Thymus (tissue), 14 donors: ENCODE measurements at places on chromosomes 7 and 10. TPM values are rescaled to one million over a fixed set of nuclear protein-coding genes. Genes with fewer than 3 reads are reported as not detected.

The GPR158 gene
- 0.02 TPM for polyA plus RNA-seq

GRCh38 chr10:119120413-119120867, 16.5 kb downstream of the DENND10 start:
- H3K36me3 ChIP-seq = peaks cover 56% of the 10 kb centered on the region
- no peak for DNase-seq
- H3K27ac ChIP-seq = no peak overlapping the region
- H3K4me1 ChIP-seq = no peaks in the 10 kb centered on the region

GRCh38 chr10:49000437-49001398, 61.1 kb upstream of the LRRC18 start:
- H3K4me1 ChIP-seq = no peaks in the 10 kb centered on the region
- H3K27ac ChIP-seq = no peak overlapping the region
- no peak for DNase-seq
- H3K36me3 ChIP-seq = no peaks in the 10 kb centered on the region
- no peak overlapping the region for H3K4me3 ChIP-seq

DNA sequence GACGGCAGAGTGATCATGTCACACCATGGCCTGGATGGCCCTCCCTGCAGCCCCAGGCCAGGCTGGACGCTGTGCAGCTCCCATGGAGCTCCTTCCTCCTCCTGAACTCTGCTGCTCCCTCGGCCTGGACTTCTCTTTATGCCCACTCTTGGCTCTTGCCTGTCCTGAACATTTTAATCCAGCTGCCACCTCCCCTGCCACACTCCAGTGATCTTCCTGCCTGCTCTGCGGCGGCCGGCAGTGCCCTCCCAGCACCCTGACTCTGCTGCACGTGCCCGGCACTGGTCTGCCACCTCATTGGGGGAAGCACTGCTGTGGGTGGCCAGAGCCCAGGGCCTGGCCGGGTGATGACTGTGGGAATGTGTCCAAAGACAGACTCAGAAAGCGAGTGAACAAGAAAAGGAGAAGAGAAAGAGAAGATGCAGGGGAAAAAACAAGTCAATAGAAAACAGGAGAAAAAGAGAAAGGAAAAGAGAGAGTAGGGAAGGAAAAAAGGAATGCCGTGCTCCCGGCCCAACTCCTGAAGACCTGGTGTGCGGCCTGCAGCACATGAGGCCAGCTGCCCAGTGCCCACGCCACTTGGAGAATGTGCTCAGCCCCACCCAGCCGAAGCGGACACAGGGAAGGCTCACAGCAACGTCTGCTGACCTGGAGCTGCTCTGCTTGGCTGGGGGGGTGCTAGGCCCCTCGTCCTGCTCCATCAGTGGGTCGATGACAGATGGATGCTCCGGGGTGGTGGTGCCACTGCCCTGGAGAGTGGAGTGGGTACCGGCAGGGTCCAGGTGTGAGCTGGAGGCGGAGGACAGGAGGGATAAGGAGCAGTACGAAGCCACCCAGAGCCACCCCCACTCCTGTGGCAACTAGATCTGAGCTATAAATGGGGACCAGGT, 115.9 kb downstream of the DLG5 start:
- no peak overlapping the region for H3K4me3 ChIP-seq
- no peaks in the 10 kb centered on the region for H3K27me3 ChIP-seq
- DNase-seq = no peak

The CLCN1 gene
- 0.57 TPM for polyA plus RNA-seq

DNA sequence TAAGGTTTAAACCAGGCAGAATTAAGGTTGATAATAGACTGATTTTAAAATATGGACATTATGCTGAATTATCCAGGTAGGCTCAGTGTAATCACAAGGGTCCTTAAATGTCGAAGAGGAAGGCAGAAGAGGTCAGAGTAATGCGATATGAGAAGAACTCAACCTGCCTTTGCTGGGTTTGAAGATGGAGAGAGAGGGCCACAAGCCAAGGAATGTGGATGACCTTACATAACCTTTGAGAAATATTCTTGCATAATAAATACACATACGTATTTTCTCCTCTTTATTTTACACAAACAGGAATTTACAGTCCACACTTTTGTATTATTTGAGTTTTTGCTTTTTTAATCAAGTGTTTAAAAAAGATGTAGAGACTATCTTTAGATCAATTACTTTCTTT, 88.5 kb downstream of the ST7 start:
- no peak for DNase-seq
- no peaks in the 10 kb centered on the region for H3K4me1 ChIP-seq
- H3K27me3 ChIP-seq = no peaks in the 10 kb centered on the region

The SYNPO2L gene
- 0.21 TPM for polyA plus RNA-seq

The ADRA2A gene
- polyA plus RNA-seq = 0.80 TPM

GRCh38 chr10:120115959-120116358, 223.4 kb downstream of the SEC23IP start:
- no peaks in the 10 kb centered on the region for H3K27me3 ChIP-seq
- no peak for DNase-seq
- no peak overlapping the region for H3K27ac ChIP-seq
- no peak overlapping the region for H3K4me3 ChIP-seq

GRCh38 chr7:139452958-139453672, 30.4 kb downstream of the KLRG2 start:
- no peak overlapping the region for H3K4me3 ChIP-seq
- no peaks in the 10 kb centered on the region for H3K27me3 ChIP-seq
- H3K36me3 ChIP-seq = no peaks in the 10 kb centered on the region
- no peaks in the 10 kb centered on the region for H3K4me1 ChIP-seq
- H3K27ac ChIP-seq = no peak overlapping the region
- no peak for DNase-seq

DNA sequence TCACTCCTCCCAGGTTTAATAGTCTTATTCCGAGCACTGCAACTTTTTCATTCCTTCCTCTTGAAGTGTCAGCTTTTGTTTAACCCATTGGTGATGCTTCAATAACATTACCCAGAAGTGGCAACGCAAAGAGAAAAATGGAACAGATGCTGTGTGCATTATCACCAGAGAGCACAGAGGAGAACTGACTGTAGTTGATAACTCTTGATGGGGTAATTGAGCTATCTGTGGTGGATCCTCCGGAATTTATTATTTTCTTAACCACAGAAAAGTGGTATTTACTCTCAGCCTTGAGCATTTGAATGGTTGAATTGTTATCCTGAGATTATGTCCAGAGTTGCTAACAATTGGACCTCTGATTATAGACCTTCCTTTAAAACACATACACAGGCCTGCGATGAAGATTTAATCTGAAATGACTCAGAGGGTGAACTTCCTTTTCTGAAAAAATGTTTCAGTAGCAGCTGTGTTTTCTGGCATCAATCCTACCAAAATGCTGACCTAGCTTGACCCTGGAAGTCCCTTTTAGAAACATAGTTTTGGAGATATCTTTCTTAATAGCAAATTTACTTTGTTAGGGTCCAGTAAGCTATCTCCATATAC, 1584.4 kb upstream of the LRRTM3 start:
- no peaks in the 10 kb centered on the region for H3K36me3 ChIP-seq
- no peak overlapping the region for H3K4me3 ChIP-seq
- H3K4me1 ChIP-seq = no peaks in the 10 kb centered on the region

GRCh38 chr10:323651-324293, 188.5 kb downstream of the ZMYND11 start:
- H3K36me3 ChIP-seq = no peaks in the 10 kb centered on the region
- H3K27me3 ChIP-seq = no peaks in the 10 kb centered on the region
- H3K4me3 ChIP-seq = no peak overlapping the region
- H3K4me1 ChIP-seq = no peaks in the 10 kb centered on the region
- no peak overlapping the region for H3K27ac ChIP-seq

DNA sequence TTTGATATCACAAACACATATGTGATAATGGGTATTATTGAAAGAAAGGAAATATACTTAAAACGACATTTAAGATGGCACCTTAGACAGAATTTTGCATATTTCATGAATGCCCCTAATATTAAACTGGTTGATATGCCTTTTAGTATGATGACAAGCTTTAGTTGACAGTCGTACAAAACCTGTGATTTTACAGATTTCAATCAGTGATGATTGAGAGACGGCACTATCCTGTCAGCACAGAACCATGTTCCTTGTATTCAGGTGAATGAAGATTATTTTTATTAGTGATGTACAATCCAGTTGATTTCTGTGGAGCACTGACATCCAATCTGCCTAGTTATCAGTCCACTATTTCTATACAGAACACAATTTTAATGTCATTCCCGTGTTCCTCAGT, 333.0 kb downstream of the CNTNAP2 start:
- H3K4me3 ChIP-seq = no peak overlapping the region
- no peak for DNase-seq
- H3K36me3 ChIP-seq = no peaks in the 10 kb centered on the region
- no peaks in the 10 kb centered on the region for H3K27me3 ChIP-seq
- no peaks in the 10 kb centered on the region for H3K4me1 ChIP-seq

DNA sequence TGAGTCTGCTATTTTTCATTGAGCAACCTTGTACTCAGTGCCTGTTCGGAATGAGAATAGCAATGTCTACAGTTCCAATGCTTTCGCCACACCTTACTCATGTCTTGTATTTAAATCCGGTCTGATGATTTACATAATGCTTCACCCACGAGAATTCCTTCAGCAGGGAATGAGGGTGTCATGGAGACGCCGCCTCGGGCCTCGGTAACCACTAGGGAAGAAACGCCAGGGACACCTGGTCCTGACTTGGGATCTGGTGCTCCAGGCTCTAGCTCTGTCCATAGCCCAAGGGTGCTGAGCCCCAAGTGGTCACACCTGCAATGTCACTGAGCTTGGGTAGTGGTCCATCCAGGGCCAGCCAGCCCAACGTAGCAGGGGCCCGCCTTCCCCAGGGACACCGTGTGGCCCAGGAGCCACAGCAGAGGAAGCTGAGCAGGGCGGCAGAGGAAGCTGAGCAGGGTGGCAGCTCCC, 37.4 kb downstream of the PRKAG2 start:
- DNase-seq = no peak
- no peaks in the 10 kb centered on the region for H3K27me3 ChIP-seq
- no peak overlapping the region for H3K4me3 ChIP-seq
- no peaks in the 10 kb centered on the region for H3K36me3 ChIP-seq
- no peaks in the 10 kb centered on the region for H3K4me1 ChIP-seq
- no peak overlapping the region for H3K27ac ChIP-seq

The CBX3 gene
- 233 TPM for polyA plus RNA-seq

The RHBDD2 gene
- polyA plus RNA-seq = 90.7 TPM

- no peak overlapping the region for H3K4me3 ChIP-seq
- H3K36me3 ChIP-seq = no peaks in the 10 kb centered on the region
- H3K27ac ChIP-seq = no peak overlapping the region
- no peak for DNase-seq
- no peaks in the 10 kb centered on the region for H3K4me1 ChIP-seq
- no peaks in the 10 kb centered on the region for H3K27me3 ChIP-seq
These were observed 29.8 kb downstream of the NPY start for GRCh38 chr7:24313777-24314176.

DNA sequence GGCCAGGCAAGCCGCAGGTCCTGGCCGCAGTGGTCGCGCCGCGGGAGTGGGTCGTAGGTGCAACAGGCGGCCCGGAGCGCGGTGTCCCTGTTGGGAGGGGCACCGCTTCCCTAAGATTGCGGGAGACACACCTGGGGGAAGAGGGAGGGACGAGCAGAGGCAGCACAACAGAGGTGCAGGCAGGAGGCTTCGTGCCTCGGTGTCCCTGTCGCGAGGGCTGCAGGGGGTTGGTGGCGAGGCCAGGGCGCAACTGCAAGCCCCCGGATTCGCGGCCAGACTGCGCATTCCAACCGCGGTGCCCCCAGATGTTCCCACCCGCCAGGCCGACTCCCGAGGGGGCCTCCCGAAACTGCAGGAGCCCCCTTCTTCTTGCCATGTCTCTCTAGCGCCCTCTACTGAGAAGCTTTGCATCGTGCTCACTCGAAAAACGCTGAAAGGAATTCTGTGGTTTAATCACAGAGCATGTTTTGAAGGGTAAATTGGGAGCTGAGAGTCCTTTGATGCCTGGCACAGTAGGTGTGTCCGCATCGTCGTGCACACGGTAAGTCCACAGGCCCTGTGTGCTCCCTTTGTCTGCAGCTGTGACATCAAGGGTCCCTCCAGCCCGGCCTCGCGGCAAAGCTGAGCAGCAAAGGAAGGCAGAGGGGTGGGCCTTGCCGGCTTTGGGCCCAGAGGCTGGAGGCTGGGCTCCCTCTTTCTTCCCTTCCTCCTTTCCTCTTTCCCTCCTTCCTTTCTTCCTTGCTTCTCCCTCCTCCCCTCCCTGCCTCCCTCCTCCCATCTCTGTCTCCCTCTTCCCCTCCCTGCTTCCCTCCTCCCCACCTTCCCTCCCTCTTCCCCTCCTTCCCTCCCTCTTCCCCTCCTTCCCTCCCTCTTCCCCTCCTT, 6.2 kb upstream of the MBL2 start:
- no peak overlapping the region for H3K4me3 ChIP-seq
- H3K27ac ChIP-seq = peak overlapping the region; percentile 84
- peaks cover 2% of the 10 kb centered on the region for H3K27me3 ChIP-seq
- peaks cover 9% of the 10 kb centered on the region for H3K4me1 ChIP-seq
- peak; percentile 83 for DNase-seq

GRCh38 chr10:129279446-129280154, 187.4 kb upstream of the MGMT start:
- no peaks in the 10 kb centered on the region for H3K36me3 ChIP-seq
- no peaks in the 10 kb centered on the region for H3K4me1 ChIP-seq
- no peak for DNase-seq
- no peaks in the 10 kb centered on the region for H3K27me3 ChIP-seq
- no peak overlapping the region for H3K27ac ChIP-seq
- no peak overlapping the region for H3K4me3 ChIP-seq

GRCh38 chr10:126734967-126735366, 64.5 kb upstream of the C10orf90 start:
- H3K27ac ChIP-seq = no peak overlapping the region
- no peak overlapping the region for H3K4me3 ChIP-seq
- H3K4me1 ChIP-seq = no peaks in the 10 kb centered on the region
- no peaks in the 10 kb centered on the region for H3K36me3 ChIP-seq

- no peaks in the 10 kb centered on the region for H3K27me3 ChIP-seq
- H3K36me3 ChIP-seq = no peaks in the 10 kb centered on the region
- no peaks in the 10 kb centered on the region for H3K4me1 ChIP-seq
- no peak overlapping the region for H3K27ac ChIP-seq
- DNase-seq = no peak
These were observed 64.6 kb upstream of the CREB5 start for GRCh38 chr7:28347475-28348318.

The SLIT1 gene
- polyA plus RNA-seq = 1.0 TPM

GRCh38 chr7:91957232-91957631, 16.6 kb downstream of the AKAP9 start:
- no peak for DNase-seq
- H3K4me3 ChIP-seq = no peak overlapping the region
- no peaks in the 10 kb centered on the region for H3K4me1 ChIP-seq
- no peaks in the 10 kb centered on the region for H3K27me3 ChIP-seq
- no peak overlapping the region for H3K27ac ChIP-seq

GRCh38 chr10:61781969-61782403, 119.3 kb downstream of the CABCOCO1 start:
- DNase-seq = no peak
- H3K4me1 ChIP-seq = no peaks in the 10 kb centered on the region
- H3K36me3 ChIP-seq = no peaks in the 10 kb centered on the region
- no peaks in the 10 kb centered on the region for H3K27me3 ChIP-seq

DNA sequence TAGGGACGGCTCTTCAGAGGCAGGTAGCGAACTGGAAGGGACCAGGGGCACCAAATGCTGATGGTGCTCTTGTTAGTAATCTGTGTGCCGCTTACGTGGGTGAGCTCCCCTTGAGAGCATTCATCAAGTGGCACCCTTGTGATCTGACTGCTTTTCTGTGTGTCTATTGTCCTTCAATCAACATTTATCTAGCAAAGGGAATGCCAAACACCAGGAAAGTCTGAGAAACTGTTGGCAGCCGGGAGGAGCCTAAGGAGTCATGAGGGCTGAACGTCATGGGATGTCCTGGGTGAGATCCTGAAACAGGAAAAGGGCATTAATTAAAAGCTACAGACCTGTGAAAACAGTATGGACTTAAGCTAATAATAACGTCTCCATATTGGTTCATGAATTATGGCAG, 733.1 kb downstream of the TYW1 start:
- no peak for DNase-seq
- no peaks in the 10 kb centered on the region for H3K4me1 ChIP-seq
- no peak overlapping the region for H3K27ac ChIP-seq
- H3K36me3 ChIP-seq = no peaks in the 10 kb centered on the region
- no peaks in the 10 kb centered on the region for H3K27me3 ChIP-seq
